Activated T-helper 1 cell treated with anti-CD3 and anti-CD28 coated beads, Interleukin-12 subunit alpha, Interleukin-12 subunit beta, Interleukin-2, Interleukin-4 antibody, amounts not matched to agents 30 ng/mL and 10 ng/mL and 1 ng/mL, durations not matched to agents 14 hours and 24 hours and 36 hours (primary cell): ENCODE measurements at places on chromosomes 5 and 9.
A peak's percentile ranks its signal among the peaks of the same experiment; 100 is the strongest.

GRCh38 chr5:180117000-180117725 lies 45.6 kb upstream of the RNF130 start:
- DNase-seq = no peak

- DNase-seq = no peak
These were observed 136.3 kb downstream of the ACTBL2 start for GRCh38 chr5:57346328-57346727.

GRCh38 chr5:177468685-177469628 lies 4.5 kb downstream of the DBN1 start:
- no peak for DNase-seq

- no peak for DNase-seq
These were observed 257.9 kb upstream of the MVB12B start for GRCh38 chr9:126068534-126069230.

GRCh38 chr9:127557466-127557869 lies 54.6 kb upstream of the STXBP1 start:
- DNase-seq = no peak

- DNase-seq = no peak
These were observed 2.2 kb upstream of the CDX1 start for GRCh38 chr5:150164211-150164980.

- DNase-seq = no peak
These were observed 4.1 kb upstream of the HDHD3 start for GRCh38 chr9:113380869-113381378.

- DNase-seq = no peak
These were observed 10.3 kb downstream of the IPPK start for GRCh38 chr9:92659601-92660000.

DNA sequence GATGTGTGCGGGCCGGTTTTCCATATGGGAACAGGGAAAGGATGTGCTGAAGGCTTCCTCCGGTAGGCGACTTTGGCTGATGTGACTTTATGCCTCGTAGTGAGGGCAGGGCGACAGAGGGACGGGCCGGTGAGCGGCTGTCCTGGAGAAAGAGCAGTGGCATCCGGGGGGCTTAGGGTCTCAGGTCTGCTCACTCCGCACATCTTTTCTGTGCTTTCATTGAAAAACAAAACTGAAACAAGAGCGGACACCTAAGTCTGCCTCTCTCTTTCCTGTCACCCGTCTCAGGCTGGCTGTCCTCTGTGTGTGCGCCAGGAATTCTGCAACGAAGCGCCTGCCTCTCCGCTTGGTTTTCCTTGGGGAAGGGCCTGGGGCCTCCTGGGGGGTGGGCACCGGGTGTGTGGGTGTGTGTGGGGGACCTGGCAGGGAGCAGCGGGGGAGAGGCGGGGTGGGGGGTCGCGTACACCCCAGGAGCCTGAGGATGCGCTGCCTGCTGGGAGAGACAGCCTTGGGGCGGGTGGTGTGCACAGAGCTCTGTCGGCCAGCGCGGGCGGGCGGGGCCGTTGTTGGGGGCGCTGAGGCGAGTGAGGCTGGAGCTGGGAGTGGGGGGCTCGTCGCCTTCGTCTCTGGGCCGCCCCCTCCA lies 580 bp upstream of the PRRX2 start:
- DNase-seq = peak; percentile 7

DNA sequence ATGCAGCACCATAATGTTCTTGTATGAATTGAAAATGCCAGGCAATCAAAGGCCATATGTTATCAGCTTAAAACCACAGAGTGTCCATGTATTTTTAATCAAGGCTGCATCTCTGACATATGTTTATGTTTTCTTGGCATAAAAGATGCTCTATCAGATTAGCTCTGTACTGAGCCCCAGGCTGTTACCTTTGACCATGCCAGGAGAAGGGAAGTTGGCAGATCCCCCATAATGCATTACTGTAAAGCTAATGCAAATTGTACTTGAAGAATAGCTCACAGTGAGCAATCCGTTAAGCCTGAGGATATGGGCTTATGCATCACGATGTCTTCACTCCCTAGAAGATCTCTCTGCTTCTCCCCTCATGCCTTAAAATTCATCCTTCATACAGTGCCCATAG lies 414.4 kb downstream of the BRINP1 start:
- DNase-seq = no peak

GRCh38 chr9:116671605-116672004 lies 15.5 kb upstream of the TRIM32 start:
- no peak for DNase-seq

DNA sequence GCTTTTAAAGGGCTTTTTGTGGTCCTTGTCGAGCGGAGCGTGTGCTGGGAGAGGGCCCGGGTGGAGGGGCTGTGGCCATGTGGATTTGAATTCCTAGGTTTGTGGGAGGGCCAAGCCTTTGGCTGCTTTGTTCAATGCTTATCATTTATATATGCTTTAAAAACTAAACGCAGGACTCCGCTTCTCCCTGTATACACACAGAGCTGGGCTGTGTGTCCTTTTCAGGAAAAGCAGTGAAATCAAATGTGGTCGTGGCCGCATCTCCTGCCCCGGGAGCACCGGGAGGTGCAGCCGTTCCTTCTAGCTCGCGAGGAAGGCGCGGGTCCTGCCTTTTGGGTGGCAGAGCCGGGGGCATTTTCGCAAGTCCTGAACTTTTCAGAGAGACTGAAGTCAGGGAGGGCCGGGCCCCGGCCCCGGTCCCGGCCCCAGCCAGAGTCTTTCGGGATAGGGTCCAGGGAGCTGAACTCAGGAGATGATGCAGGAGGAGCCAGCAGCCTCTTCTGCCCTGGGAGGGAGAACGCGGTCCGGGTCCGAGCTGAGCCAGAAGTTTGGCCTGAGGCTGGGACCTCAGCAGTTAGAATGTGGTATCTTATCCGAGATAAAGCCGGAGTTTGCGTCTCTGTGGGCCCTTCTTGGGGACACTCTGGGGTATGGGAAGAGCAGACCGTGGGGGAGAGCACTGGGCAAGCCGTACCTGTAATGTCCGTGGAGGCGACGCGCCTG lies 158.8 kb downstream of the C9orf152 start:
- peak; percentile 11 for DNase-seq

DNA sequence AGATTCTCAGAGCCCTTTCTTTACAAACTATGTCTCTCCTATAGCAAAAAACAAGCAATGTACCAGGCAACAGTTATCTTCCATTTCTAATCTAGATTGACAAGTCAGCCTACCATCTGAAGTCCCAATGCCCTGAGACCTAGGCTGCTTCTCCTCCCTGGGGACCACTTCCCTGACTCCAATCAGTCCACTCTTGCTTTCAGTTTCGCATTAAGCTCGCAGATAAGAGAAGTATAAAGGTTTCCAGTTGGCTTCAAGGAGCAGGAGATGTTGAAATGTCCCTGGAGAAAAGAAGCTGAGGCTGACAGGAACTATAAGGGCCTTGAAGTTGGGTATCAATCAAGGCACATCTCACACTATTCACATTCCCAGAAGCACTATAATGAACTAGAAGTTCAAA lies 32.3 kb downstream of the ERP44 start:
- no peak for DNase-seq
